ENCODE measurements at places on chromosomes 11 and 22. TPM values are rescaled to one million over a fixed set of nuclear protein-coding genes. Genes with fewer than 3 reads are reported as not detected.

DNA sequence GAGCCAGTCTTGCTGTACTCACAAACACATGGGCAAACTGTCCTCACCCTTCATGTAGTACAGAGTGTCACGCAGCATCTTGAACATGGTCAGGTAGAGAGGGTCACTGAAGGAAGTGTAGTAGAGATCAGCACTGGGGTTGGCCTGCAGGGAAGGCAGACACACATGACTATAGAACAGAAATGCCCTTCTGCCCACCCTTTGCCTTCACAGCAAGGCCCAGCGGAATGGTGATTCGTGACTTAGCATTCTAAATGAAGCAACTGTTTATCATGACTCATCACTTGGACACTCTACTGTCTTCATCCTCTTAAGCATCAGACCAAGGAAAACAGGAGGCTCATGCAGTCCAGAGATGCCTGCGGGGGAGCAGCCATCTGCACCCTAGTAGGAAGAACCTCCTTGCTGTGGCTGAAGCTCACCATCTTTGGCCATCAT is 33.4 kb downstream of the SERPIND1 start:
- DNase-seq = no peak

DNA sequence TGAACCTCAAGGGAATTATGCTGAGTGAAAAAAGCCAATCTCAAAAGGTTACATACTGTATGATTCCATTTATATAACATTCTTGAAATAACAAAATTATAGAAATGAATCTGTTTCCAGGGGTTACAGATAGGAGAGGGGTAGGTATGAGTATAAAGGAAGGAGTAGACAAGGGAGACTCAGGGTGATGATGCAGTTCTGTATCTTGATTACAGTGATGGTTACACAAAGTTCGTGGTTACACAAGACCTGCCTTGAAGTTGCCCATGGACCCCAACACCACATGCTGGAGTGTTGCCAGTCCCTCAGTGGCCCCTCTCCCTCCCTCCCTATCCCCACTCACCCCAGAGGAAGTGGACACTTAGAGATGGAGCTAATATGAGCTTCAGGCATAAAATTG is 20.3 kb downstream of the STK33 start:
- no peak for DNase-seq

DNA sequence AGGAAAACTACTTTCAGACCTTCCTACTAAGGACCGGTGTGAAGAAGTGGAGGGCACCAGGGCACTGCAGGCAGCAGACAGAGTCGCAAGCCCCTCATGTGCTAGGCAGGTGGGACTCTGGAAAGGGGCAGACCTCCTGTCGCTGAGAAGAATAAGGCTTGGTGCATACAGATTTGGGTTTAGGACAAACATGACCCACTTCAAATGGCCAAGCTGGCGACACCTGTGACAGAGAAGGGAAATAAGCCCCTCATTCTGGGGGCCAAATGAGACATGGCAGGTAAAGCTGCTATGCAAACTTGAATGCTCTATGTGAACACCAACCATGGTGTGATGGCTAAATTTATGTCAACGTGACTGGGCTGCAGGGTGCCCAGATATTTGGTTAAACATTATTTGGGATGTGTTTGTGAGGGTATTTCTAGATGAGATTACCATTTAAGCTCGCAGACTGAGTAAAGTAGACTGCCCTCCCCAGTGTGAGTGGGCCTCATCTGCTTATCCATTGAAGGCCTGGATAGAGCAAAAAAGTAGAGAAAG is 112.4 kb upstream of the PITPNB start:
- DNase-seq = no peak

- no peak for DNase-seq
Measured at GRCh38 chr11:1409108-1409851, 19.5 kb downstream of the BRSK2 start.

- DNase-seq = no peak
Measured at GRCh38 chr11:10930224-10930971, 72.5 kb upstream of the ZBED5 start.

GRCh38 chr11:117717485-117718314 is 79.3 kb downstream of the DSCAML1 start:
- DNase-seq = peak; percentile 66

- no peak for DNase-seq
Measured at GRCh38 chr11:45157247-45158209, 11.1 kb downstream of the PRDM11 start.

- DNase-seq = no peak
Measured at GRCh38 chr11:89136606-89137005, 41.1 kb upstream of the TYR start.

DNA sequence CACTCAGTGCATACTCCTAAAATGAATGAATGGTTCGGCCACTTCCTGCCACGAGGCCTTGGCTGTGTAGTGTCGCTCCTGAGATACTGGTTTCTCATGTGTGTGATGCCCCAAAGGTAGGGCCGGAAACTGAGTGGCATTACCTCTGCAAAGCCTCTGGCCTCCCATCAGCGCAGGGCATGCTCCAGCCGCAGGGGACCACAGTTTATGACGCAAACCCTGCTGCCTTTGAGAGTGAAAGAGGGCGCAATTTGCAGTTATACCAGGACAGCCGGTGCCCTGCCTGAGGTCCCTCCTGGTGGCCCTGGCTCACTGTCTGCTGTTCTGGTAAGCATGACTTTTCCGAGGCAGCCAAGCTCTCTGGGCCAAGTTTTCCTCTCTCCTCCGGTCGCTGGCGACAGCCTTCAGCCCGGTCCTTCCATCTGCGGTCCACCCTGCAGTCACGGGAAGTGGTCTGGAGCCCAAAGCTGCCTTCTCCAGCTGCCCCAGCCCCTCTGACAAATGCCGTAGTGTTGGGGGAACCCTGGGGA is 2.4 kb upstream of the FGF3 start:
- DNase-seq = peak; percentile 45

GRCh38 chr11:59729834-59730233 is 16.2 kb upstream of the OR10V1 start:
- DNase-seq = no peak

DNA sequence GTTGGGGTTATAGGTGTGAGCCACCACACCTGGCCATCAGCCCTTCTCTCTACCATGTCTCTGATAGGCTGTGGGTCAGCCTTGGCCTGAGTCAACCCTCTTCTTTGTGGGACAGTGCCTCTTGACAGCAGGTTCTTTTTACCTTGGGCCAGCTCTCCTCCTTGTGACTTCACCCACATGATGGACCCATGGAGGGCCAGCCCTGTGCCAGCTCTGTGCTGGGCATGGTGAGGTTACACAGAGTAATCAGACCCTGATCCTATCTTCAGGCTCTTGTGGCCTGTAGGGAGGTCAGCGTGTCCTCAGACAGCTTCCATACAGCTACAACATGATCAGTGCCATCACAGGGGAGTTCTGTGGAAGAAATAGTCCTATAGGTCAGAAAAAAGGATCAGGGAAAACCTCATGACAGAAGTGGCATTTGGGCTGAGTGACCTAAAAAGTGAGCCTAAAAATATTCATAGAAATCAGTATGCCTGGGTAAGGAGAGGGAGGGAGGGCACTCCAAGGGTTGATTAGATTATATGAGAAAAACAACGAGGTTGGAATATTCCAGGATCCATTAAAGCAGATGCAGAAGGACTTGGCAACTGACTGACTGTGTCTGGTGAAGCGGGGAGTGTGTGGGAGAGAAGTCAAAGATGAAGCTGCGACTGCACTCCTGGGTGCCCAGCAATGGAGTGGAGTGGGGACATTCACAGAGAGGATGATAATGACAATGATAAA is 17.1 kb downstream of the OTOG start:
- DNase-seq = no peak

DNA sequence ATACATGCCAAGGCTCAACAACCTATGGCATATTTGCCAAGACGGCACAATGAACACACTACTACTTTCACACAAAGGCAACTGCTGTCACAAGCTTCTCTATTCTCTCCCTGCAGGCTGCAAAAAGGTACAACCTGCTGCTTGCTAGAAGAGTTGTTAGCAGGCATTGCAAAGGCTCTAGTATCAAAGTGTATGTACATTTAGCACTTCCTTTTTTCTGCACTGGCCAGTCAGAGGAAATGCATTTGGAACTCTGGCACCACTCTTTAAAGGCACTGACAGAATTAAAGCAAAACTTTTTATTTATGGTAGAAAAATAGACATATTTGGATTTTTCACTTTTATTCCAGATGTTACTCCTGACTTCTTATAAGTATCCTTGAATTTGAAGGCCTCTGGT is 125.9 kb downstream of the CWF19L2 start:
- DNase-seq = no peak

DNA sequence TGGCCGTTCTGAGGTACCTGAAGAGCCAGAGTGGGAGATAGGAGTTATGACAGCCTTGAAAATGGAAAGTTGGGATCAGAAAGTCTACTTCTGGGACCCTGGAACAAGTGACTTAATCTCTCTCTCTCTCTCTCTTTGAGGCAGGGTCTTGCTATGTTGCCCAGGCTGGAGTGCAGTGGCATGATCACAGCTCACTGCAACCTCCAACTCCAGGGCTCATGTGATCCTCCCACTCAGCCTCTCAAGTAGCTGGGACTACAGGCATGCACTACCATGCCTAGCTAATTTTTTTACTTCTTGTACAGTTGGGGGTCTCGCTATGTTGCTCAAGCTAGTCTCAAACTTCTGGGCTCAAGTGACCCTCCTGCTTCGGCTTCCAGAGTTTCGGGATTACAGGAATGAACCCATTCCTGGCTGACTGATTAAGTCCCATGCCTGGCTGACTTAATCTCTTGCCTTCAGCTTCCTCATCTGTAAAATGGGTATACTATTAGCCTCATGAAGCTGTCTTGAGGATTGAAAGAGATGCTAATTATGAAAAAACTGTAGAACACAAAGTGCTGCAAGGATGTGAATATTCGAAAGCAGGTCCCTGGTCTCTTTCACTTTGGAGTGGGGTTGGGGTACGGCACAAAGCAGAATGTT is 87.7 kb downstream of the UBASH3B start:
- no peak for DNase-seq

DNA sequence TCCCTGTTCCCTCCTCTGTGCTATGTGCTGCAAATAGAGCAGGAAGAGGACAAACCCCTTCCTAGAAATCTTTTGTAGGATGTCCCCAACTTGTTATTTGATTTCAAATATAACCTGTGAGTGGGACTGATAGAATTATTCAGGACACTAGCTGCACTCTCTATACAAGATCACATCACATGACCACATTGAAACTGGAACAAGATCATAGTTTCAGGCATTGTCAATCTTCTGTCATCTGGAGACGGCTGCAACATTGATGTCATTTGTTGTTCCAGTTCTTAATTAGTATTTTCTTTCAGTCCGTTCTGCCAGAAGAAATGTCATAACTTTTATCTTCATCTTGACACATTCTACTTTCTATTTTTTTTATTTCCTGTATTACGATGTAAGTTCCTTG is 89.3 kb downstream of the GRIA4 start:
- no peak for DNase-seq

GRCh38 chr11:17267576-17267975 is 9.0 kb upstream of the NUCB2 start:
- no peak for DNase-seq

- no peak for DNase-seq
Measured at GRCh38 chr22:40022536-40023240, 27.9 kb downstream of the FAM83F start.

DNA sequence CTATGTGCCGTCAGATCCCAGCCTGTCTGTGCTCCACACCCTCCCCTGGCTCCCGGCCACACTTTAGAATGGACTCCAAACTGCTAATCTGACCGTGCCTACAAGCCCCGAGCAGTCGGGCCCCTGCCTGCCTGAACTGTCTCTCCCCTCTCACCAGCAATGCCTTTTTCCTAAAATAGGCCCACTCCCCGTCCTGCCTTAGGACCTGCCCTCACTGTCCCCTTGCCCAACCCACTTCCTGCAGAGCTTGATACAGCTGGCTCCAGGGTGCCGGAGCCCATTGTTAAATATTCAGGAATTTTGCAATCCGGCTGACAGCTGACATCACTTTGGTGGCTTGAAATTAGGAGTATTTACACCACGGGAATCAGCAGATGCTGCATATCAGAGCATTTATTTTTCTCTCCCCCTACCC is 21.4 kb downstream of the MN1 start:
- no peak for DNase-seq

- DNase-seq = no peak
Measured at GRCh38 chr11:5522308-5522707, 5.8 kb upstream of the UBQLNL start.

DNA sequence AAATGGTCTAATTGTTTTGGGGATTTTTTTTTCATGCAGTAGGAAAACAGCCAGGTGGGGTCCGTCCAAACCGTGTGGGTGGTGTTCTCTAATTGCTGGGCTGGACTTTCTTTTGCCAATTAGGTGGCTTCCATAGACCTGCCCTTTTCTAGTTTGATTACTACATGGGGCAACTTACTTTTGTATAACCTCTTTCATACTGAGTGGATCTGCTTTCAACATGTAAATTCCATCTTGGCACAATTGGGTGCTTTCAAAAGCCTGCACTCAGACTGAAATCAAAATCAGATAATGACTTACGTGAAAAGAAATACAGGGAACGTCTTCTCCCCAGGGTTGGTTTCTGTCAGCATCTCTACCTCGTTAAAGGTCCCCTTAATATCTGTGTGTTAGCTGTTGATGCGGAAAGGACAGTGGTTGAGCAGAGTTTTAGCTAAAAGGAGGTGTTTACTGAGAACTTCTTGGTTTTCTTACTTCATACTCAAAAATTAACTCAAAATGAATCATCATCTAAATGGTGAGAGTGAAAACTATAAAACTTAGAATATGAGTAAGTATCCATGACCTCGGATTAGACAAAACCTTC is 72.1 kb downstream of the BARX2 start:
- no peak for DNase-seq

DNA sequence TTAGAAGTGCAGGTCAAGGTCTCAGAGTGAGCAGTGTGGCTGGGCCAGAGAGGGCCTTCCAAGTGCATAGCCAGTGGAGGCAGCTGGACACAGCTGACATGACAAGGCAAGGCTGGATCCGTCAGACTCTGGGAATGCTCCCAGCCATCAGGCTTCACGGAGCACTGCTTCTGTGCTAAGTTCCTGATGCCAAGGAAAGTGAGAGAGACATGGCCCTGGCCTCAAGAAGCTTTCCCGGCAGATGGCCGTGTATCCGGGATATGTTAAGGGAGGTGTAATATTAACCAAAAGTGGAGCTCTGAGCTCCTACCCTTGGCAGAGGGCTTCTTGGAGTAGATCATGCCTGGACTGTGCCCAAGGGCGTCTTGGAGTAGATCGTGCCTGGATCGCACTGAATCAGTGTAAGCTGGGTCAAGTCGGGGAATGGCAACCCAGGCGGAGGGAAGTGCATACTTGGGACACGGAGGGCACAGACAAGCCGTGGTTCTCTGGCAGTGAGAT is 7.4 kb upstream of the EFCAB6 start:
- DNase-seq = no peak

GRCh38 chr22:42462016-42462415 is 29.8 kb upstream of the NFAM1 start:
- DNase-seq = no peak

The CD3D gene
- polyA plus RNA-seq = 1.6 TPM

The OR51B2 gene
- polyA plus RNA-seq = not detected

The SLC25A45 gene
- 13.6 TPM for polyA plus RNA-seq

The PARVA gene
- 108 TPM for polyA plus RNA-seq

The TRPM5 gene
- 0.14 TPM for polyA plus RNA-seq

The ELFN2 gene
- polyA plus RNA-seq = 0.86 TPM

The TMEM126A gene
- 32.1 TPM for polyA plus RNA-seq

The CCDC188 gene
- polyA plus RNA-seq = 2.7 TPM

The APOA4 gene
- not detected for polyA plus RNA-seq

The RCOR2 gene
- polyA plus RNA-seq = 14.4 TPM

Measured in left lung (tissue), 14 donors.